Hematopoietic multipotent progenitor cell (in vitro differentiated cells): ENCODE measurements at places on chromosomes 5 and 9.
A peak's percentile ranks its signal among the peaks of the same experiment; 100 is the strongest.

DNA sequence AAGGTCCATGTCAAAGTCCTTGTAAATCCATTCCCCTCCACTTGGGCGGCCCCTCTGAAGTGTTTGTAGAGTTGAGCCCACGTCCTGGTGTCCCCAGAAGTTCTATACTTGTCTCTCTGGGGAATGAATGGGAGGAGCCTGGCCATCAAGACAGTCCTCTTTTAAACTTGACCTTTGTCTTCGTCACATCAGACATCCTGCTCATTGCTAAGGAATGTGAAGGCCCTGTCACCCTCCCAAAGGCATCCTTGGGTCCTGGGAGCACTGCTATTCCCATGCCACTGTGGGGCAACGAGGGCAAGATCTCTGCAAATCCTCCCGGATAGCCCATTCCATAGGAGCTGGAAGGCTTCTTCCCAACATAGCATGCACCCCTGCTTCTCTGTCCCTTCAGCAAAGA, 235.5 kb downstream of the SLIT3 start:
- no peak for DNase-seq

DNA sequence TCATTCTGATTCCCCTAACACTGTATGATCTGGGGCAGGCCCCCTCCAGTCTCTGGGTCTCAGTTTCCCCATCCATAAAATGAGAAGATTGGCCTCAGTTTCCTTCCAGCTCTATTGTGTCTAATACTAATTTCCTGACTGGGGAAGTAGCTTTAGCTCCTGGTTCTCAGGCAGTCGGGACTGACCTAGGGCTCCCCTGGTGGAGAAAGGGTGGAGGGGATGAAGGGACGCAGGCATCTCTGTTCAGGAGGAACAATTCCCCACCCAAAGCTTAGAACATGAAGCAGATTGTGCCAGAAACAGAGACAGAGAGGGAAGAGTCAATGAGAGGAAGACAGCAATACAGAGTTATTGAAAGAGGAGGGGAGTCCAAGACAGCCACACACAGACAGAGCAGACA, 14.2 kb upstream of the PTGS1 start:
- no peak for DNase-seq

DNA sequence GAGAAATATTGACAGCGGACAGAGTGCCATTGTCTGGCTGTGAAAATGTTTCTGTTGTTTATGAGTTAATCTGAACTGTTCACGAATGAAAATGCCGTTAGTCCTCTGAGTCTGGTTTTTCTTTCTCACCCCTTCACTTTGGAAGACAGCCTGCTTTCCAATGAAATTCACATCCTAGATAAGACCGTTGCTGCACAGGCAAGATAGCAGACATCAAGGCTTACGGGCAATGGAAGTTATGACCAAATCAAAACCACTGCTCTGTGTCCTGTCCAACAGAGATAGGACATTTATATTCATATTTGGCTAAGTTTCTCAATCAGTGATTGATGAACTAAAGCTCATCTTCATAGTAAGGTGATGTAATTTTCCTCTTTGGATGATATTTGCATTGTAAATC, 180.0 kb upstream of the DMAC1 start:
- peak; percentile 17 for DNase-seq

DNA sequence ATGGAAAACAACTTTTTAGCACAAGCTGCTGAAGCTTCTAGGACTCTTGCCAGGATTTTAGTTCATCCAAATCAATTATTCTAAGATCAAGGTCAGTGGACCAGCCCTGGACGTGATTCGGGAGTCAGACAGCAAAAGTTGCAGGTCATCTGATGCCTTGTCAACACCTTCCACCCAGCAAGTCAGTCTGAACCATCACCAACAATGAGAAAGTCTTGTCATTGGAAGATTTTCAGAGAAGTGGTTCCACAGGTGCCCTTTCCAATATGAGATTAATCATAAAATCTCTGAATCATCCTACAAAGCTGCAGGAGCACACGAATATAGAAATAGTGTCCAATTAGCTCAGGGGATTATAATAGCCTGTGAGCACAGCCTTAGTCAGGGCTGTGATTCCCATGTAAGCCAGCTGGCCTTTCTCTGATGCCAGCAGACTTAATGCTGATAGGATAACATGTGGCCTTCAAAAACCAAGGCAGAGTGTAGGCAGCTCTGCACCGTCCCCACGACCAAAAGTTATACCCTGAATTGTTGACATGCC, 445.0 kb upstream of the TRPC7 start:
- no peak for DNase-seq

DNA sequence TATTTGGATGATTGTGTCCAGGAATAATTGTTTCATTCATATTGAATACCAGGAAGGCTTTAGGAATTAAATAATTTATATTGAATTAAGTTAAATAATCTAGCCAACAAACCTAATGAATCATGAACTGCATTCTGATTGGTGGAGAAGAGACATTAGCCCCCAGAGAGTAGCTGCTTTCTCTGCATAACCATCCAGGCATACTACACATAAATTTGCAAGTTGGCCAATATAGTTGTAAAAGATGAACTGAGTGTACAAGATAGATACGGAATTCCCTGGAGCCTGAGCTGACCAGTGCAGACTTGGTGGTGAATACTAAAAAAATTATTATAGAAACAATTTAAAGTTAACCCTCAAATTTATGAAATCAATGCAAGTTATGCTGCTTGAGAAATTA, 311.8 kb upstream of the KIF2A start:
- DNase-seq: no peak
